Posterior cingulate gyrus (tissue), 11 donors: ENCODE measurements at places on chromosomes 7 and 10.

- DNase-seq = no peak
Measured at GRCh38 chr7:123183431-123183830, 16.3 kb downstream of the SLC13A1 start.

- no peak for DNase-seq
Measured at GRCh38 chr7:74013539-74014272, 14.3 kb upstream of the ELN start.

- DNase-seq = no peak
Measured at GRCh38 chr7:22681312-22681711, 45.7 kb upstream of the IL6 start.

DNA sequence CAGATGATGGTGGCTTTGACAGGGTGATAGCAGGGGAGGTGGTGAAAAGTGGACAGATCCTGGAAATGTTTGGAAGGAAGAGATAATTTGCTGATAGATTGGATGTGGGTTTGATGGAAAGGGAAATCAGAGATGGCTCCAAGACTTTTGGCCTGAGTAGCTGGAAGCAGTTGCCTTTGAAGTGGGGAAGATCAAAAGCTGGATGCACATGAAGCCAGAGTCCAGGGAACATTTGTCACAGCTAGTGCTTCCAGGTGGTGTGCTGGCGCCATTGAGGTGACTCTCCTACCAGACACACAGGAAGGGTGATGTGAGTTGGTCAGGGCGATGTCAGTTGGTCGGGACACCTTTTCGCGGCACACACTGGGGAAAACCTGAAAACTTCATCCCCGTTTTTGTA, 15.9 kb downstream of the DYNC1I1 start:
- DNase-seq = no peak

DNA sequence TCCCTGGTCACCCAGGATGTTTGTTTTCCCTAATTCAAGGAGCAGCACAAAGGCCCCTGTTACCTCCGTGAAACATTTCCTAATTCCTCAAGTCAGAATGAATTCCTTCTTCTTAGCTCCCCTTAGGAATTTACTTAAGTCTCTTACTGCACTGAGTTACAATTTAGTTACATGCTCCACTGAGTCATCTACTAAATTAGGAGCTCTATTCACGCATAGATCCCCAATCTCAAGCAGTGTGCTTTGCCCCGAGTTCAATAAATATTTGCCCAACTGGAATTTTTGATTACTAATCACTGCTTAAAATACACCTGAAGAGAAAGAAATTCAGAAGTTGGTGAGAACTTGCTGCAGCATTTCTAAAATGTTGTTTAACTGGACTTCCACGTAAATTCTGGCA, 329.4 kb upstream of the MYO3A start:
- no peak for DNase-seq

- no peak for DNase-seq
Measured at GRCh38 chr10:112810711-112811151, 139.3 kb upstream of the TCF7L2 start.

- DNase-seq = no peak
Measured at GRCh38 chr7:158987691-158988090, 131.3 kb downstream of the DYNC2I1 start.

- no peak for DNase-seq
Measured at GRCh38 chr7:17305387-17306171, 7.1 kb downstream of the AHR start.

GRCh38 chr10:62582101-62582705, 208.0 kb downstream of the ZNF365 start:
- DNase-seq = no peak

- peak; percentile 62 for DNase-seq
Measured at GRCh38 chr10:70903262-70903921, 15.0 kb upstream of the PCBD1 start.

- no peak for DNase-seq
Measured at GRCh38 chr7:3649250-3649649, 348.2 kb downstream of the SDK1 start.

GRCh38 chr10:36115364-36115763, 473.3 kb upstream of the FZD8 start:
- no peak for DNase-seq

DNA sequence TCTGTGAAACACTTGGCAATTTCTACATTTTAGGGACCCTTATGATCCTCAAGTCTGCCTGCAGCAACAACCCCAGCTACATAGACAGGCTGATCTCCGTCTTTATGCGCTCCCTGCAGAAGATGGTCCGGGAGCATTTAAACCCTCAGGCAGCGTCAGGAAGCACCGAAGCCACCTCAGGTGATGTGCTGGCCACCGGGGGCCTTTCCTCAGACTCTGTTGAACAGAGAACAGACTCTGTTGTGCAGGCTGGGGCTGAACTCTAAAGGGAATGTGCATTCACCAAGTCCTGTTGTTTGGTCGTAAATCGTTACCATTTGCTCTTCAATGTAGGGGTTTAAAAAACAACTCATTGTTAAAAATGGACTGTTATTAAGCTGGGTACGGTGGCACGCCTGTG, 86.3 kb downstream of the TRRAP start:
- no peak for DNase-seq

DNA sequence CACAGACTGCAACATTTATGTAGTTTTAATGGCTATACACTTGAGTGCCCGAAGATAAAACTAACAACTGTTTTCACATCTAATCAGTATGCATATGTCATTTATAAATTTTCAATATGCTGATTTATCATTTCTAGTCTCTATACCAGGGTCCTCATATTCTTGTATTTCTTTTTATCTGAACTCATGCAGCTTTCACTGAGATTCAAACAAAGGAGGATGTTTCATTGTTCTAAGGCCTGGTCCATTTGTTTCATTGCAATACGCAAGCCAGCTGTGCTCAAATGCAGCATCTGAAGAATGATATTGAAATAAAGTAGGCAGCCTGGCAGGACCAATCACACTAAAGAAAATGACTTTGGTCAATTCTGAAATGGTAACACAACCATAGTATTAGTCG, 31.7 kb downstream of the MAGI2 start:
- DNase-seq = no peak

- DNase-seq = no peak
Measured at GRCh38 chr10:50299948-50300669, 48.8 kb upstream of the ASAH2 start.

DNA sequence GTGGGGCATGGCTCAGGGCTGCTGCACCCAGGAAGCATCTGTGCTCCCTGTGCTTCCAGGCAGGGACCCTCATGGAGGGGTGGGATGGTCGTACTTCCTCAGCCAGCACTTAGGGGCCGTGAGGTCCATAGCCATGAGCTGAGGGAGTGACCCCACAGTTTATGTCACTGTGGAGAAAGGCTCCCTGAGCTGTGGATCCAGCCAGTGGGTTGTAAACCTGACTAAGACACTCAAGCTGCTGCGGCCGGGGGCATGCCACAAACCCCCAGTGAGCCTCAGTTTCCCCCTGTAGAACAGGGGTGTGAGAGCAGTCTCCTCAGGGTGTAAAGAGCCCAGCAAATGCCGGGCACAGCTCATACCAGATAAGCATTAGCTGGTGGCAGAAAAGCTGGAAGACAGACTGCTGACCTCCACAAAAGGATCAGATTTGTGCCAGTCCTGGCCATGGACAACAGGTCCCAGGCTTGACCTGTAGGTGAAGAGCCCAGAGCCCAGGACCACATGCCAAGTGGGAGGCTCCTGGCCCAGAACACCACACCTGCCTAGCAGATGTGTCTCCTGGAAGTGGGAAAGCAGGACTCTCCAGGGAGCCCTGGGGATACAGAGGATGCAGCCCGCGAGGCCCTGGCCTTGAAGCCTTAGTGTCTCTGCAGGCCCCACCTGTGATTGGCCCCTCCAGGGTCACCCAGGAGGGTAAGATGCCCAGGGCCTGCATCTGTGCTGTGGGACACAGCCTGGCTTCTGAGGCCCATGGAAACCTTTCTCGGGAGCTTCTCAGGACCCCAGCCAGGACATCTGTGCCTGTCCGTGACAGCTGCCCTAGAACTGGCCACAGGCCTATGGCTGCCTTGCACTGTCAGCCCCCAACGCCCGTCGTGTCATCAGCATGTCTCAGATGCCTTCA, 78.1 kb upstream of the RET start:
- DNase-seq = no peak

DNA sequence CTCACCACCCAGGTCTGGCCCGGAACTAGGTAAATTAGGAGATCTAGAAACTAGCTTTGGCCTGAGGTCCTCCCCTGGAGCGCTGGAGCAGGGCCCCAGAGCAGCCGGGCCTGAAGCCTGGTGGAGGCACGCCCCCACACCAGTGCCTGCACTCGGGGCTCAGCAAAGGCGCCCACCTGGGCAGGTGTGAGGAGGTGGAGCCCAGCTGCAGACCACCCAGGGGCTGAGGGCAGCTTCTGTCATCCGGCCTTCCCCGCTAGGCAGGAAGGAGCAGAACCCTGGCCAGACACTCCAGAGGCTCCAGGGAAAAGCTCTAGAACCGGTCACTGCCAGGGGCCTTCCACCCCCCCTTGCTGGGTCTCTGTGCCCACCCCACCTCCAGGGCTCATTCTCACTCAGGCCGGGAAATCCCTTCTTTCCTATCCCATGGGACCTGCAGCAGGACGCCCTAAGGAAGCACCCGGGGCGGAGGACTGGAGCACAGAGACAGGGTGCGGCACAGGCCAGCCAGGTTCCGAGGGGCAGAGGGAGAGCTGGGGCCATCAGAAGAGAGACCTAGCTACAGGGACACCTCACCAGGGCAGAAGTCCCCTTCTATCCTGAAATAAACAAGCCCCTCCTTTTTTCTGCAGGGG, 161.2 kb downstream of the NRF1 start:
- DNase-seq = no peak

- no peak for DNase-seq
Measured at GRCh38 chr7:142384493-142384922, 126.7 kb upstream of the PRSS58 start.

- peak; percentile 65 for DNase-seq
Measured at GRCh38 chr7:159031750-159032149, 112.9 kb downstream of the VIPR2 start.

GRCh38 chr7:158098125-158099030, 489.2 kb downstream of the PTPRN2 start:
- DNase-seq = no peak

GRCh38 chr10:69938541-69938991, 114.1 kb upstream of the MACROH2A2 start:
- DNase-seq = no peak

- DNase-seq = no peak
Measured at GRCh38 chr10:61939902-61940301, 38.4 kb downstream of the ARID5B start.

DNA sequence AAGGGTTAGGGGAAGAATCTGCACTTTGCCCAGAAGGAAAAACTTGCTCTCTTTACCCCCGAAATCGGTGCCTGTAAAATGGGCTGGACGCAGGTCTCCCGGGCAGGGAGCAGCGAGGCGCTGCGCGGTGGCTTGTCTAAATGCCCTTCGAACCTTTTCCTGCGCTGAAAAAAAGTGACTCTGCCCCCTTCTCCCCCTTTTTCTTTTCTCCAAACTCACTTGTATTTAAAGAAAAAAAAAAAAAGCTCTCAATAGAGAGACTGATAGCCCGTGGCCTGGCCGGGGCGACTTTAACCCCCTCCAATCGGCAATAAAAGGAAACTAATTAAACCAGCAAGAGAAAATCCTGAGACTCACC, 286 bp downstream of the SP8 start:
- no peak for DNase-seq

- DNase-seq = peak; percentile 78
Measured at GRCh38 chr7:1912593-1913465, 242.8 kb downstream of the ELFN1 start.

- DNase-seq = no peak
Measured at GRCh38 chr7:33845991-33846509, 59.3 kb upstream of the BMPER start.

GRCh38 chr7:43649755-43650274, 66.9 kb downstream of the STK17A start:
- DNase-seq = no peak

- DNase-seq = no peak
Measured at GRCh38 chr7:158128572-158128971, 459.1 kb downstream of the PTPRN2 start.
